ENCODE measurements at places on chromosomes 6 and 20.

- no peak overlapping the region for H3K4me3 ChIP-seq
- no peaks in the 10 kb centered on the region for H3K27me3 ChIP-seq
- H3K36me3 ChIP-seq: peaks cover 20% of the 10 kb centered on the region
These were observed 10.5 kb downstream of the SOX4 start for GRCh38 chr6:21604081-21604480.

GRCh38 chr20:62804627-62805154 lies at the start of gene OGFR:
Gene OGFR, plus strand, starts transcription at chr20:62804835. Its CDS starts 25 bp downstream, at chr20:62804860.
- peaks cover 23% of the 10 kb centered on the region for H3K4me1 ChIP-seq
- H3K27ac ChIP-seq: peak within 1 kb of the TSS; percentile 81
- DNase-seq: no peak
- peaks cover 10% of the 10 kb centered on the region for H3K36me3 ChIP-seq

DNA sequence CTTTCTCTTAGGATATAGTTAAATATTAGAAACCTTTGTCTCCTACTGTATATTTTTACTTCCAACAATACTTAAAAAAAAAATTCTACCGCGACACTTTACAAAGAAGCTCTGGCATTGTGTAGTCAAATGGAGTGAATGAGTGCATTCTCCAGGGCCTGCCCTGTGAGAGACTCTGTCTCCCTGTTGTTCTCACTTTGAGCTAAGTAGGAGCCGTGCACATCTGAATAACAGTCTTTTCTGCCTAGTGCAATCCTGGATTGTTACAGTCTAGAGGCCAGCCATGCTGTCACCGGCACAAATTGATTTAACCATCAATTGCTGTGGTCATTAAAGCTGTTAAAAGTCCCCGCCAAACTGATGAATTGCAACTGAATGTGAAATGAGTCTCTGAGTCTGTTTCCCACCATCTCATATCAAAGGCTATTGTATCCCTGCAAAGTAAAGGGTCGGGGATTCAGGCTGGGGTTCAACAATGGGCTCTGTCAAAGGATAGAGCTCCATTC lies 156.0 kb downstream of the RFPL4B start:
- peaks cover 39% of the 10 kb centered on the region for H3K4me1 ChIP-seq
- H3K4me3 ChIP-seq: no peak overlapping the region
- peak overlapping the region; percentile 87 for H3K27ac ChIP-seq
- DNase-seq: no peak
- H3K36me3 ChIP-seq: no peaks in the 10 kb centered on the region
- H3K27me3 ChIP-seq: no peaks in the 10 kb centered on the region

- H3K36me3 ChIP-seq: no peaks in the 10 kb centered on the region
- peaks cover 10% of the 10 kb centered on the region for H3K27me3 ChIP-seq
- H3K4me3 ChIP-seq: peak within 1 kb of the TSS; percentile 84
- no peak for DNase-seq
- peaks cover 38% of the 10 kb centered on the region for H3K4me1 ChIP-seq
These were observed at the start of gene SULF2 for GRCh38 chr20:47785311-47785853. Gene SULF2, minus strand, starts transcription at chr20:47785481. Its CDS starts 28,118 bp downstream, at chr20:47757363.

- no peaks in the 10 kb centered on the region for H3K27me3 ChIP-seq
- peaks cover 21% of the 10 kb centered on the region for H3K4me1 ChIP-seq
- H3K4me3 ChIP-seq: no peak overlapping the region
- DNase-seq: no peak
- H3K36me3 ChIP-seq: no peaks in the 10 kb centered on the region
- no peak overlapping the region for H3K27ac ChIP-seq
These were observed 134.1 kb downstream of the RFPL4B start for GRCh38 chr6:112481211-112481610.

GRCh38 chr6:11200356-11200755 lies 32.1 kb downstream of the NEDD9 start:
- no peak for DNase-seq

GRCh38 chr20:20568604-20569205 lies 143.7 kb downstream of the RALGAPA2 start:
- no peaks in the 10 kb centered on the region for H3K4me1 ChIP-seq
- no peak for DNase-seq
- no peaks in the 10 kb centered on the region for H3K27me3 ChIP-seq
- H3K4me3 ChIP-seq: no peak overlapping the region
- no peak overlapping the region for H3K27ac ChIP-seq

DNA sequence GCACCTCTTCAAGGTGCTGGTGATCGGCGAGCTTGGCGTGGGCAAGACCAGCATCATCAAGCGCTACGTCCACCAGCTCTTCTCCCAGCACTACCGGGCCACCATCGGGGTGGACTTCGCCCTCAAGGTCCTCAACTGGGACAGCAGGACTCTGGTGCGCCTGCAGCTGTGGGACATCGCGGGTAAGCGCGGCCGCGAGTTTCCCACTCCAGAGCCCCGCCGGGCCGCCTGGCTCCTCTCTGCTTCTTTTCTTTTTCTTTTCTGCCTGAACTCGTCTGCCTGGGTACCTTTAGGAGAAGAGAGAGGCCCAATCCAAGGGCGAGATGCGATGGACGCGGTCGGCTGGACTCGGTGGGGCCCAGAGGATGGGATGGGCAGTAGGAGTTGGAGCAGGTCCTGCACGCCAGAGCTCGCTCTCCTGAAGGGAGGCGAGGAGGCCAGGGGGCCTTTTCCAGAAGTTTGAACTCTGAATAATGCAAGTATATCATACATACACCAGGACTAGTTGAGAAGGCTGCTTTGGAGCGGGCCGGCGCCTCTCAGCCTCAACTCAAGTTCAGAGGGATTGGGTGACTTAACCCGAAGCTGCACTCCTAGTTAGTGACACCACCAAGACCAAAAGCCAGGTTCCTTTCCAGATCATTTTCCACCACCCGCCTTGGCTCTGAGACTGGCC lies 445 bp downstream of the RAB32 start:
- H3K4me1 ChIP-seq: peaks cover 36% of the 10 kb centered on the region
- no peak for DNase-seq
- peaks cover 2% of the 10 kb centered on the region for H3K36me3 ChIP-seq
- peak overlapping the region; percentile 100 for H3K4me3 ChIP-seq
- H3K27ac ChIP-seq: peak overlapping the region; percentile 99
- peaks cover 5% of the 10 kb centered on the region for H3K27me3 ChIP-seq

GRCh38 chr6:169082093-169082492 lies 171.6 kb downstream of the THBS2 start:
- no peaks in the 10 kb centered on the region for H3K27me3 ChIP-seq
- DNase-seq: no peak
- peak overlapping the region; percentile 71 for H3K27ac ChIP-seq
- H3K4me1 ChIP-seq: peaks cover 47% of the 10 kb centered on the region
- no peak overlapping the region for H3K4me3 ChIP-seq
- peaks cover 21% of the 10 kb centered on the region for H3K36me3 ChIP-seq

- H3K4me3 ChIP-seq: no peak overlapping the region
- H3K4me1 ChIP-seq: no peaks in the 10 kb centered on the region
- peaks cover 9% of the 10 kb centered on the region for H3K27me3 ChIP-seq
- no peak overlapping the region for H3K27ac ChIP-seq
These were observed 38.5 kb downstream of the SUN5 start for GRCh38 chr20:32965581-32966373.

Data from osteocyte (in vitro differentiated cells).